Neural crest cell (in vitro differentiated cells): ENCODE measurements at places on chromosomes 1 and 21. TPM values are rescaled to one million over a fixed set of nuclear protein-coding genes. Genes with fewer than 3 reads are reported as not detected.

GRCh38 chr1:234737967-234738314, 128.0 kb upstream of the IRF2BP2 start:
- H3K36me3 ChIP-seq = no peaks in the 10 kb centered on the region
- H3K4me1 ChIP-seq = peaks cover 35% of the 10 kb centered on the region
- peak overlapping the region; percentile 53 for H3K27ac ChIP-seq
- no peak overlapping the region for H3K4me3 ChIP-seq
- H3K27me3 ChIP-seq = peaks cover 23% of the 10 kb centered on the region
- peak; percentile 26 for DNase-seq

The YOD1 gene
- 15.2 and 16.6 TPM in 2 replicates for total RNA-seq

The FAM177B gene
- 0.47 TPM in 1 of 2 replicates, not detected in the other for total RNA-seq

DNA sequence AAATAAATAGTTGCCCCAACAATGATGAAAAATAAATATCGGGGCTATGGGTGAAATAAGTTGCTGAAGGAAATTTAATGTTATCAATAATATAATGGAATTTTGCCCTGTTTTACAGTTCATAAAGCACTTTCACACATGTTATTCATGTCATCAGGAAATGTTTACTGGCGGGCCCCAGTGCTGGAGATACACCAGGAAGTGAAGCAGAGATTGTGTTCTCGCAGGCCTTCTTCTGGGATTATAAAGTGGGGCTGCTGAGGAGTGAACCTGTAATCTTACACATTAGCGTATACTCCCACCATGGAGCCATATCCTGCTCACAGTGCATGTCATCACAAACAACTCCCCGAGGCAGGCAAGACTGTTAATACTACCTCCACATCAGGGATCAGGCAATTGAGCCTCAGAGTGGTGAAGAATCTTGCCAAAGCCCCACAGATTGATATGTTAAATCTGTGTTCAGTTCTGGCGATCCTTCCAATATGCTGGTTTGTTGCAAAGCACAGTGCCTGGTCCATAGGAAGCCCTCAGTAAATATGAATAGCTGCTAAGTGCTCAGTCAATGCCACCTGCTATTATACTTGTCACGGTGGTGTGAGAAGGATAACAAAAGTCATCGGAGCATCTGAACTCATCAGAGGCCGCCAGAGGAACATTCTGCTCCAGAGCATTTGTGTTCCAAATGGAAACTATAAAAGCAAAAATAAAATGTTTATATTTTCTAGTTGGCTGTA, 104.4 kb upstream of the UBE2U start:
- peak overlapping the region; percentile 57 for H3K27ac ChIP-seq
- peaks cover 32% of the 10 kb centered on the region for H3K4me1 ChIP-seq
- H3K4me3 ChIP-seq = no peak overlapping the region
- no peaks in the 10 kb centered on the region for H3K27me3 ChIP-seq
- H3K36me3 ChIP-seq = no peaks in the 10 kb centered on the region

The DCST1 gene
- total RNA-seq = not detected in 2 replicates

DNA sequence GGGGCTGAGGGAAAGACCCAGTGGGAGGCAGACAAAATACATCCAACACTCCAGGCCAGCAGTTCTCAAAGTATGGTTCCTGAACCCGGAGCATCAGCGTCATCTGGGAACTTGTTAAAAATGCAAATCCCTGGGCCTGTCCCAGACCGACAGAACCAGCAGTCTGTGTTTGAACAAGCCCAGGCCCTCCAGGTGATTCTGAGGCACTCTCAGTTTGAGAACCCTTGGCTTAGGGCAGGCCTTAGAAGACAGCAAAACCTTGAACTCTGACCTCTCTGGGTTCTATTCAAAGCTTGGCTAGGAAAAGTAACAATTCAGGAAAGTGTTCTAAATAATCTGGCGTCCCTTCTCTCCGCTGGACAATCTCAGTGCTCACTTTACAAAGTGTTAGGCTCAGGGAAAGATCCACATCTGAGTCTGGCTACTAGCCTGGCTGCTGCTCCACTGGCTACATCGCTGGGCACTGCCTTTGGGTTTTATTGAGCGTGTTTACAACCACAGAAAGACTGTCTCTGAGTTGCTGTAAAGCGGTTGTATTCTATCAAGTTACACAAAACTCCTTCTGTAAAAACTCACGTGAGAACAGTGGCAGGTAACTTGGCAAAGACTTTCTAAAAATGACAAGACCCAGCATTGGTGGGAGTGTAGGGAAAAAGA, 166.1 kb downstream of the HIVEP3 start:
- no peaks in the 10 kb centered on the region for H3K36me3 ChIP-seq
- no peak for DNase-seq
- H3K27ac ChIP-seq = no peak overlapping the region
- peaks cover 5% of the 10 kb centered on the region for H3K27me3 ChIP-seq

DNA sequence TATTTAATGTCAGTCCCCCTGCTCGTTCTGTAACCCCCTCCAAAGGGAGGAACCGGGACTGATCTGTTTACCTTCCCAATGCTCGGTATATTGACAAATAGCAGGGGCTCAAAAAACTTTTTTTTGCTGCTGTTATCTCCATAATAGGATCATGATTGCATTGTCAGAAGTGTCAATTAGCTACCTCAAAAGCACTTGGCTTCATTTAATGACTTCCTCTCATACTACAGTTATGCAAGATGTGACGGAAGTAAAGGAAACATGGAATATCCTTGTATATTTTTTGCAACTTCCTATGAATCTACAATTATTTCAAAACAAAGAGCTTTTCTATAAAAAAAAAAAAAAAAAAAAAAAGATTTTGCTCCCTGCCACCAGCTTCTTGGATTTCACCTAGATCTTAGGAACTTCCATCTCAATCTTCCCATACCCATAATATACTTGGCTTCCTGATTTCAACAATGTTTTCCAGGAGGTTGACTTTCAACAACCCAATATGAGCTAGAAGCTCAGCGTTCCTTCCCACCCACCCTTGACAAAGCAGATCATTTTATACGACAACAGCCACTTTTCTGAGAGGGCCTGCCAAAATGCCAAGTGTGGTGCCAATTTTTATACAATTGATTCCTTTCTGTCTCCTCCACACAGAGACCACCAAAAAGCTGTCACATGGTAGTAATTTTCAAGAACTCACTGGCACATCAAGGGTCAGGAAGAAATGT, 71.7 kb downstream of the SETD4 start:
- H3K27ac ChIP-seq = no peak overlapping the region
- H3K27me3 ChIP-seq = peaks cover 5% of the 10 kb centered on the region
- no peaks in the 10 kb centered on the region for H3K4me1 ChIP-seq
- no peaks in the 10 kb centered on the region for H3K36me3 ChIP-seq

- no peaks in the 10 kb centered on the region for H3K27me3 ChIP-seq
- peaks cover 33% of the 10 kb centered on the region for H3K4me1 ChIP-seq
- peak; percentile 88 for DNase-seq
- peak within 1 kb of the TSS; percentile 98 for H3K27ac ChIP-seq
- H3K4me3 ChIP-seq = peak within 1 kb of the TSS; percentile 98
- peaks cover 50% of the 10 kb centered on the region for H3K36me3 ChIP-seq
Observed at GRCh38 chr1:247078258-247079140, at the start of gene ZNF670. Gene ZNF670 (minus strand): TSS chr1:247078811. CDS start chr1:247078596, 215 bp downstream.

- no peak for DNase-seq
- H3K27ac ChIP-seq = no peak overlapping the region
- H3K27me3 ChIP-seq = no peaks in the 10 kb centered on the region
- H3K4me3 ChIP-seq = peak overlapping the region; percentile 1
- peaks cover 8% of the 10 kb centered on the region for H3K36me3 ChIP-seq
Observed at GRCh38 chr1:207040181-207040533, 7.6 kb upstream of the C1orf116 start.

- H3K4me3 ChIP-seq = no peak overlapping the region
- DNase-seq = no peak
- H3K36me3 ChIP-seq = peaks cover 27% of the 10 kb centered on the region
- no peak overlapping the region for H3K27ac ChIP-seq
- H3K4me1 ChIP-seq = no peaks in the 10 kb centered on the region
- H3K27me3 ChIP-seq = no peaks in the 10 kb centered on the region
Observed at GRCh38 chr1:151238467-151238739, 16.1 kb upstream of the PSMD4 start.

GRCh38 chr1:112939810-112940209, 16.2 kb downstream of the SLC16A1 start:
- no peak overlapping the region for H3K4me3 ChIP-seq
- peaks cover 32% of the 10 kb centered on the region for H3K4me1 ChIP-seq
- H3K27me3 ChIP-seq = no peaks in the 10 kb centered on the region
- H3K27ac ChIP-seq = no peak overlapping the region

- no peak for DNase-seq
- no peaks in the 10 kb centered on the region for H3K4me1 ChIP-seq
- no peak overlapping the region for H3K27ac ChIP-seq
- no peaks in the 10 kb centered on the region for H3K36me3 ChIP-seq
- no peak overlapping the region for H3K4me3 ChIP-seq
Observed at GRCh38 chr1:41340655-41341364, 20.4 kb upstream of the FOXO6 start.

The TMEM61 gene
- not detected in 2 replicates for total RNA-seq

DNA sequence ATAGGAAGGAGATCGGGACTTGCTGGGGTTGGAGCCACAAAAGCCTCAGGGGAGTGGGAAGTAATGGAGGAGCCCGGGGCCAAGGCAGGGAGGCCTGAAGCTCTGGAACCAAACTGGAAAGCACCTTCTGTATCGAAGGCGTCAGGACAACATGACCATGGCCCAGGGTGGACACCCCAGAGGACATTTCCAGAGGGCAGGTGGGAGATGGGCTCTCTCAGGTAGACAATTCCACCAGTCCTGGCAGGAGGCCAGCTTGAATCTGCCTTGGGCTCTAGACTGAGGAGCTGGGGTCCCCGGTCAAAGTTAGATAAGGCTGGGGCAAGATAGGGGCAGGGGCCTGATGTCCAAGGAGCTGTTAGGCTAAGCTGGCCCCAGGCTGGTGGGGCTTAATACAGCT, 104.9 kb upstream of the EDN2 start:
- no peaks in the 10 kb centered on the region for H3K27me3 ChIP-seq
- DNase-seq = no peak
- H3K4me3 ChIP-seq = no peak overlapping the region
- no peaks in the 10 kb centered on the region for H3K36me3 ChIP-seq

DNA sequence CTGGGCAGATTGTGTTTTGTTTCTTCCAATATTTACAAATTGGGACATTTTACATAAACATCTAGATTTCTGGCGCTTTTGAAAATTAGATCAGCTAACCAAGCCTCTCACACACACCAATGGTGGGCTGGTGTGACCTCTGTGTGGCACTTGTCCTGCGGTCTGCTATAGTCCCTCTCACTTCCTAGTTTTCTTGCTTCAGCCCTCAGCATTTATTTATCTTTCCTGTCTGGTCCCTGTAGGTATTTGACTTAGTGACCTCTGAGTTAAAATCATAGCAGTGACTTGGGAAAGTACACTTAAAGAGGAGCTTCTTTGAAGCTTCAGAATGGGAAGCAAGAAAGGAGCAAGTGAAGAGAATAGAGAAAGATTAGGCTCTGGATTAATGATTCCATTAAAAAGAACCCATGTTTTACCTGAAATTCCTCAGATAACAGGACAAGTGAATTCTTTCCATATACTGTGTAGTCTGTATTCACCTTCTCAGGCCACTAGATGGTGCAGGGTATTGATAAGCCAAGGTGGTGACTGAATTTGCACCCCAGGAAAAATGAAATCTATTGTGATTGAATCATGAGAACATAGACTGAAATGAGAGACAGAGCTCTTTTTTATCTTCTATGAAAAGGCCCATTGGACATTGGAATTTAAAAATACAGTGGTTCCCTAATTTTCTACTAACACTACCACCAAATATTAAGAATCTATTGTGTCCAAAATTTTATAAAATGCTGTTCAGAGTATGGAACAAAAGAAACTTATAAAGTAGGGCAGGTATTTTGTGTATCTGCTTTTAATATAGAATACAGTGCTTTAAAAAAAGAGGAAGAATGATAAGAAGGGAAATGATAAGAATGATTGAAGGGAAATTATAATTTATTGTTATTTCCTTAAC, 7.1 kb upstream of the DIPK1A start:
- H3K4me3 ChIP-seq = no peak overlapping the region
- no peaks in the 10 kb centered on the region for H3K4me1 ChIP-seq
- no peak overlapping the region for H3K27ac ChIP-seq
- peaks cover 27% of the 10 kb centered on the region for H3K27me3 ChIP-seq
- DNase-seq = no peak
